Upper lobe of right lung (tissue), 1 donor: ENCODE measurements at places on chromosomes 2 and 18. TPM values are rescaled to one million over a fixed set of nuclear protein-coding genes. Genes with fewer than 3 reads are reported as not detected.

UCN gene
- total RNA-seq, result 2.8 TPM

DNA sequence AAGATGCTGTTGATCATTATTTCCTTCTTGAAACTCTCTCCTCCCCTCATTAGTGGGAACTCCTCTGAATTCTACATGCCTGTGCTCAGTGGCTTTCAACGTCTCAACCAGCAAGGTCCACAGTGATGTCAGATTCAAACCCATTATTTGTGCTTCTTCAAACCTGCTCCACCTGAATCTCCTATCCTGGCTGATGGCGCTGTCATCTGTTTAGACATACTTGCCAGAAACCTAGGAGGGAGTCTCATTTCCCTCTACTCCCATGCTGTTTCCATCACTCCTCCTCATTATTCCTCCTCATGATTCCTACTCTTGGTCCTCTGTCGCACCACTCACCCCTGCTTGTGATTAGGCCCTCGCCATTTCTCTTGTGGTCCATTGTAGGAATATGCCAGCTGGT is 2.9 kb upstream of the LPIN2 start:
- no peak for DNase-seq

DNA sequence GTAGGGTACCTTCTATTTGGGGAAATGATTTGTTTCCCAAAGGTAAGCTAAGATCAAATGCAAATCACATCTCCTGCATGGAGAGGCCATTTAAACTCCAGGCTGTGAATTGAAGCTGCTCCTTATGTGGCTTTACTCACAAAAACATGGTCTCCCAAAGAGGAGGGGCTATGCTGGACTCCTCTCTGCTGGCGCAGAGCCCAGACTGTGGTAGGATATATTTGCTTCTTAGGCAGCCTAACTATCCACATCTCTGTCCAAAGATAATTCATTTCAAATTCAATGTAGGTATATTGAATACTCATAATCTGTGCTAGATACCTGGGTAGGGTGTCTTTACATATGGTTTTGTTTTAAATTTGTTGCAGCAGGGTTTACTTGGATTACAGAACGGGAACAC is 358.5 kb downstream of the ALK start:
- no peak for DNase-seq

- DNase-seq, result no peak
These were observed 160.4 kb downstream of the NUP35 start for GRCh38 chr2:183284606-183285005.

- DNase-seq, result no peak
These were observed 168.9 kb downstream of the CDH7 start for GRCh38 chr18:65919663-65920062.

- DNase-seq, result no peak
These were observed 35.8 kb downstream of the PID1 start for GRCh38 chr2:229235131-229235914.

ELOA2 gene
- not detected for total RNA-seq

DNA sequence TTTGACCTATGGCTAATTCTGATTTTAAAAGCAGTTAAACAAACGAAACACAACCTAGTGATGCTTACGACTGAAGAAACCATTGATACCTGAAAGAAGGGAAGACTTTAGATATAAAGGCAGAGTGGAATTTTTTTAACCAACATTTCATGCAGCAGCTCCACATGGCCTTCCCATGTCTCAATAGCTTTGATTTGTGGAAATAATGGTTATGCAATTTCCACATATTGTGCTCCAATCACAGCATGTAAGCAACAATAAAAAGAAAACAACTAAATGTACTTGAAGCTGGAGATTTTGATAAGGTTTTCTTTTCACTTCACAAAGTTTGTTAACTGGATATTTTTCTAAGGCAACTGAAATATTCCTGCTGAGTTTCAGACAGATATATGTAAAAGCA is 82.0 kb upstream of the SLC39A10 start:
- DNase-seq, result no peak
